ENCODE measurements at places on chromosomes 5 and 9.

GRCh38 chr9:34994260-34994899, 4.8 kb downstream of the DNAJB5 start:
- DNase-seq, result peak; percentile 85

GRCh38 chr9:120394058-120394669, 185.8 kb downstream of the CDK5RAP2 start:
- DNase-seq, result no peak

- DNase-seq, result no peak
These were observed 416.1 kb downstream of the PSAT1 start for GRCh38 chr9:78712903-78713613.

GRCh38 chr9:94911986-94912635, 185.6 kb downstream of the AOPEP start:
- peak; percentile 43 for DNase-seq

DNA sequence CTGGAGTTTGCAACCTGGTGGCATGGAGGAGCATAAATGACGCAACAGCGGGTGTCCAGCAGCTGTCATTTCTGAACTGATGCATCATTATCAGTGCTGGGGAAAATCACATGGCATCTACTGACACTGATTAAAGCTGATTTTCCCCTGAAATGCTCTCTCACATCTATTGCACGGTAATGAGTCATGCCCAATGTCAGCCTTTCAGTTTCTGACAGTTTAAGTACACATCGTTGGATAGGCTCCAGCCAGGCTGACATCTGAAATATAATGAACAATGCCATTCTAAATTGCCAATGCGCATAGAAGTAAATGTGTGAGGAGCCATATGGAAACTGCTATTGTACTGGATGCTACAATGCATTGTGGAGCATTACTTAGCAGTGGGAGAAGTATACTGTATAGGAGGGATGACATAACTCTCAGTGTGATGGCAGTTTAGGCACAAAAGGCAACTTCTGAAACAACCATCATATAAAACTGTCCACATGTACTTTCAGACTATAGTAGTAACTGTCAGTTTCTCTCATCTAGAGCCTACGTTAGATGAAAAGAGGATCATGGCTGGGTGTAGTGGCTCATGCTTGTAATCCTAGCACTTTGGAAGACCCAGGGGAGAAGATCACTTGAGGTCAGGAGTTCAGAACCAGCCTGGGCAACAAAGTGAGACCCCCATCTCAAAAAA, 389.3 kb upstream of the DMAC1 start:
- DNase-seq, result no peak
